ENCODE measurements at places on chromosomes 6 and 20.

- no peak for DNase-seq
Observed at GRCh38 chr20:40081653-40082052, 607.4 kb downstream of the MAFB start.

GRCh38 chr6:153960281-153960680, 78.8 kb upstream of the OPRM1 start:
- no peak for DNase-seq

DNA sequence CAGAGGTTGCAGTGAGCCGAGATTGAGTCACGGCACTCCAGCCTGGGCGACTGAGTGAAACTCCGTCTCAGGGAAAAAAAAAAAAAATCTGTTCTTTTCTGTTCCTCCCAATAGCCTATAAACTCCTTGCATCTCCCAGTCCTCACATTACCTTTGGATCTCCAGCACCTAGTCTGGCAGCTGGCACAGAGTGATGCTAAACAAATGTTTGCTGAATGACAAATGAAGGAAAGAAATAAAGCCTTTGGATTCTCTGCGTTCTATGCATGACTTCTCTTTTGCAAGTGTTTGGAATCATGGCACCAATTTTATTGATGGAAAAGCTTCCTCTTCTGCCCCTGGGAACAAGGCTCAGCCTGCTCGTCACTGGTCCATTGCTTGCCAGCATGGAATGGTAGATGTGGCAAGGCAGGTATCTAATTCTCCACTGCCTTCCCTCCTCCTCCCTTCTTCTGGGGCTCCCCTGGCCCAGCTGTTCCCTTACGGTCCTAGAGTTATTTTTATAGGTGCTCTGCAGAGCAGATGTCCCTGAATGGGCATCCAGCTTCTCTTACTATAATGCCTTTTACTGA, 53.6 kb upstream of the FYN start:
- no peak for DNase-seq

- no peak for DNase-seq
Observed at GRCh38 chr20:44896583-44896982, 11.1 kb downstream of the YWHAB start.

DNA sequence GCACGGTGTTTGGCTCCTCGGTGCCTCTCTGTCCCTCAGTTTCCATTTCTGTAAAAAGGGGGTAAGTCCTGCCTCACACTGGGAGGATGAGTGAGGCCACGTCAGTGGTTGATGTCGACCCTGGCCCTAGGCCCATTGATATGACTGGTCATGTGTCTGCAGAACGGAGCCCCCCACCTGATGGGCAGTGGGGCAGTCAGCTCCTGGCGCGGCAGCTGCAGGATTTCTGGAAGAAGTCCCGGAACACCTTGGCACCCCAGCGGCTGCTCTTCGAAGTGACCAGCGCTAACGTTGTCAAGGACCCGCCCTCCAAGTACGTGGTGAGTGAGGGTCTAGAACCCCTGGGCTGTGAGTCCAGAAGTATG, 1.2 kb downstream of the SNX21 start:
- DNase-seq: no peak

DNA sequence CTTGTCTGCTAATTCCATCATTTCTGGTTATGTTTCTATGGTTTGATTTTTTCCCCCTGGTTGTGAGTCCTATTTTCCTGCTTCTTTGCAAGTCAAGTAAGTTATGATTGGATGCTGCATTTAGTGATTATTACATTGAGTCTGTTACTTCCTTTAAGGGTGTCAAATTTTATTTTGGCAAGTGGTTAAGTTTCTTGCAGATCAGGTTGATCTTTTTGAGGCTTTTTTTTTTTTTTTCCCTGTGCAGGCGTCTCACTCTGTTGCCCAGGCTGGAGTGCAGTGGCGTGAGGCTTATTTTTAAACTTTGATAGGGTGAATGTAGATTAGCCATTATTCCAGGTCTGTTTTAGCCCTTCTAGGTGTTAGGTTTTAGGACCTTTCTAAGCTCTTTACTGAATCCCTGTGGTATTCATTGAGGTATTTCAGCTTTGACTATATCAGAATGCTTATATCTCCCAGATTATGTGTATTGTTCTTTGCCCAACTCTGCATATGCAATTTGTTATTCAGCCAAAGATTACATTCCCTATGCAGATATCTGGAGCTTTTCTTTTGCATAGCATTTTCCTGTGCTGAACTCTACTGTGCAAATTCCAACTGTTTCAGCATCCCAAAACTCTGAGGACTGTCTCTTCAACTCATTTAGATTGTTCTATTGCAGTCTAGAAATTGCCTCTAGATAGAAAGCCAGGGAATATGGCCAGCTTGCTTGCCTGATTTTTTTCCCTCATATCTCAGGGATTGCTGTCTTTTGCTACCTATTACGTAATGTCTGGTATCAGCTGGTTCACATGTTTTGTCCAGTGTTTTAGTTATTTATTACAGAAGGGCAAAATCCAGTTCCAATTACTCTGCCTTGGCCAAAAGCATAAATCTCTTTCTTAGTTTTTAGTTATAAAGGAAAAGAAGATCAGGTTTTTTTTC, 113.3 kb downstream of the AFG1L start:
- no peak for DNase-seq

DNA sequence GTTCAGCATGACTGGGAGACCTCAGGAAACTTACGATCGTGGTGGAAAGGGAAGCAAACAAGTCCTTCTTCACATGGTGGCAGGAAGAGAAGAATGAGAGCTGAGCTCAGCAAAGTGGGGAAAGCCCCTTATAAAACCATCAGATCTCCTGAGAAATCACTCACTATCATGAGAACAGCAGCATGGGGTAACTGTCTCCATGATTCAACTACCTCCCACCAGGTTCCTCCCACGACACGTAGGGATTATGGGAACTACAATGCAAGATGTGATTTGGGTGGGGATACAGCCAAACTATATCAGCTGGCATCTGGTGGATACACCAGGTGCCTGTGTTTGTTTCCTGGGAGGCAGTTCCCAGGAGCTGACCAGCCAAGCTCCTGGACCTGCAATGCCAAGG, 4.9 kb downstream of the DDO start:
- DNase-seq: no peak

- DNase-seq: no peak
Observed at GRCh38 chr20:22496817-22497216, 87.6 kb downstream of the FOXA2 start.

DNA sequence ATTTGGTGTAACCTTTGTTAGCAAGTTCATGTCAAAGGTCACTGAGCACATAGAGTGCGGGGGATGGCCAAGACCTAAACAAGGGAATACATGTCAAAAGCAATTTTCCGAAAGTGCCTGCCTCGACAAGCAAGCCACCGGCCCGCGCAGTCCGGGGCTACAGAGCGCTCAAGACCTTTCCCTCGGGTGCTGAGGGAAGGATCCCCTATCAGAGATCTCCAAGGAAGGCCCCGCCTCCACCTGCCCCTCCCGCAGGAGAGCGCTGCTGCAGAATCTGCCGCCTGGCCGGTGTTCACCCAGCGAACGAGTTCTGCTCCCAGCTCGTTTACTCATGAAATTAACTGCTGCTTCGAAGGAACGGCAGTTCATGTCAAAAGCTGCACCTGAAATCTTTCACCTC, 252.7 kb downstream of the BMP7 start:
- DNase-seq: no peak

DNA sequence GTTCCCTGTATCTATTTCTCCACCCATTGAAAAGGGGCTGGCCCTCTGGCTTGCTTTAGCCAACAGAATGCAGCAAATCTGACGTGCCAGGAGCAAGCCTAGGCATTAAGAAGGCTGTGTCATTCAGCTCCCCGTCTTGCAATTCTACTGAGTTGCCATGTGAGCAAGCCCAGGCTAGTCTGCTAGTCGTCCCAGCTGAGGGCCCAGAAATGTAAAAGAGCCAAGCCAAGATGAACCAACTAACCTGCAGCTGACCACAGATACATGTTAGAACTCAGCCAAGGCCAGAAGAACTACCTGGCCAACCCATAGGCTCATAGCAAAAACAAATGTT, 30.1 kb downstream of the PREP start:
- no peak for DNase-seq

DNA sequence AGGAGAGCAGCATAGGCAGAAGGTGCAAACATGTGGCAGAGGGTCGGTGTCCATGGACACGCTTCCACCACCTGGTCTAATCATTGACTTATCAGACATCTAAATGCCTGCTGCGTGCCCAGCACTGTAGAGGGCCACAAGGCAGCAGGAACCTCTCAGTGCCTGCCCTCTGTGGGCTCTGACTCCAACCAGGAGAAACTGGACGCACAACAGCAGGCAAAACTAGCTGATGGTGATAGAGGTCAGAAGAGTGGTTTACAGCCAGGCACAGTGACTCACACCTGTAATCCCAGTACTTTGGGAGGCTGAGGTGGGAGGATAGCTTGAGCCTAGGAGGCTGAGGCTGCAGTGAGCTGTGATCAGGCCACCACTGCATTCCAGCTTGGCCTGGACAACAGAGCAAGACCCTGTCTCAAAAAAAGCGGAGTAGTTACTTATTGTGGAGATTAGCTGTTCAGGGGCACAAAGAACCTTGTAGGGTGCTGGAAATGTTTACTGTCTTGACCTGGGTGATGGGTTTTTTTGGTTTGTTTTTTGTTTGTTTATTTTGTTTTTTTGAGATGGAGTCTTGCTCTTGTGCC, 46.5 kb downstream of the PPARD start:
- no peak for DNase-seq

DNA sequence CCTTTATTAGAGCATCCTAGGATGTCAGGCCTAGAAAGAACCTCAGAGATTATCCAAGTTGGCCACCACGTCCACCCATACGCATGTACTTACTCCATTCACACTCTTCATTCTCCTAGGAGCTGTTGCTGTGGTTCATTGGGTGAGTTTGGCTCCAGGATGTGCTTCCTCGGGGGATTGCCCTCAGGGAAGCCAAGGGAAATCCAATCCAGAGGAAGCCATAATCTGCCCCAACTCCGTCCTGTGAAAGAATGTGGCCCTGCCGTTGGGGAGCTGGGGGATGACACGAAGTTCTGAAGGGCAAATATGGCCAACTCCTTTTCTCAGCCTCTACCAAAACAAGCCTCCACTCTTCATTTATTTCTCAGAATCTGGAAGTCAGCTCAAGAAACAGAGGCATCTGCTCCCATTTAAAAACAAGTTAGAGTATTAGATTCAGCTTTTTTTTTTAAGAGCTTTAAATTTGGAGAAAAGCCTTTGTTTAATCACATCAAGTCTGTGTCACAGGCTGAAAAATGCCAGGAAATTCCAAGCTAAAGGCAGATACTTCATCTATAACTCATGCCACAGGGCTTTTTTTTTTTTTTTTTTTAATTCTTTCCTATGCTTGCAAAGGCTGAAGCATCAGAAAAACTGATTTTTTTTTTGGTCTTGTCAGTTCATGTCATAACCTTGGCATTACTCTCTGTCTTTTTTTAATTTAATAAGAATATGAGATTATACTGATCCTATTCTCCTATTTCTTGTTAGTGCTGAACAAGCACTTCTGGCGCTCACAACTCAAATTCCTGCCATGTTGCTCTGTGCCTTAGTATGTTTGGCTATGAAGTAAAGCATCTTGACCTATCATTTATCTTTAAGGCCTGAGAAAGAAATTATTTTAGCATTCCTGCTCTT, 480.9 kb upstream of the MARCKS start:
- DNase-seq: no peak

GRCh38 chr6:27255866-27256265, 8.4 kb downstream of the PRSS16 start:
- no peak for DNase-seq

DNA sequence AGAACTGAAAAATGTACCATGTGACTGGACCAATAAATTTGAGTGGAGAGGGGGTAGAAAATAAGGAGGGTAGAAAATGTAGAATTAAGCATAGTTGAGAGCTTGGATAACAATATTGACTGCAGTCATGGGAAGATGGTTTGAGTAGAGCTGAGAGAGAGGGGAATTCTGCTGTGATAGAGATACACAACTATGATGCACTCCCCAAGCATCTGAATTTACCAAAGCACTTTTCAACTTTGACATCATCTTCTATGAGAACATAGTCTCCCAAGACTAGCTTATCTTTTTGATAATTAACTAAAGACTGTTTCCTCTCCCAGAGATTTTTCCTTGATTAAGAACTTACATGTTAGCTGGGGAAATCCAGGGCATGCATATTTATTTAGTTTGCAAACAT, 103.1 kb downstream of the TNFRSF21 start:
- DNase-seq: no peak

GRCh38 chr6:154800338-154800737, 67.1 kb downstream of the SCAF8 start:
- DNase-seq: no peak

- DNase-seq: no peak
Observed at GRCh38 chr6:35497571-35498421, 917 bp upstream of the TEAD3 start.

DNA sequence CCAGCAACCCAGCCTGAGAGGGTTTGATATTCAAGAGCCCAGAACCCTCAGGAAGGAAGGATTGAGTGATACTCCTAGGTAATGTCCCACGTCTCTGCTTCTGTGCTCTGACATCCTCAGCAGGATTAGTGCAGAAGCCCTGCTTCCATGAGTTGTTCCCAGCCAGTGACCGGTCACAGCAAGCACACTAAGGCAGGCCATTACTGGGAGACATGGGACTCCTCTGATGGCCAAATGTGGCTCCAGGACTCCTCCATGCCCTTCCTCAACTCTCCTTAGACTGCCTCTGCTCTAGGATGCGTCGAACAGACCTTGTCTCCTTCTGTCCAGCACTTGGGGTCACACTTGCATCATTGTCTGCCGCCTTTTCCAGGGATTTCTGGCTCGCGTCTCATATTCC, 7.6 kb downstream of the HLA-A start:
- DNase-seq: no peak

- DNase-seq: no peak
Observed at GRCh38 chr6:27883136-27883535, 29.1 kb downstream of the OR2B2 start.

- DNase-seq: no peak
Observed at GRCh38 chr6:16762268-16762549, 949 bp upstream of the ATXN1 start.

DNA sequence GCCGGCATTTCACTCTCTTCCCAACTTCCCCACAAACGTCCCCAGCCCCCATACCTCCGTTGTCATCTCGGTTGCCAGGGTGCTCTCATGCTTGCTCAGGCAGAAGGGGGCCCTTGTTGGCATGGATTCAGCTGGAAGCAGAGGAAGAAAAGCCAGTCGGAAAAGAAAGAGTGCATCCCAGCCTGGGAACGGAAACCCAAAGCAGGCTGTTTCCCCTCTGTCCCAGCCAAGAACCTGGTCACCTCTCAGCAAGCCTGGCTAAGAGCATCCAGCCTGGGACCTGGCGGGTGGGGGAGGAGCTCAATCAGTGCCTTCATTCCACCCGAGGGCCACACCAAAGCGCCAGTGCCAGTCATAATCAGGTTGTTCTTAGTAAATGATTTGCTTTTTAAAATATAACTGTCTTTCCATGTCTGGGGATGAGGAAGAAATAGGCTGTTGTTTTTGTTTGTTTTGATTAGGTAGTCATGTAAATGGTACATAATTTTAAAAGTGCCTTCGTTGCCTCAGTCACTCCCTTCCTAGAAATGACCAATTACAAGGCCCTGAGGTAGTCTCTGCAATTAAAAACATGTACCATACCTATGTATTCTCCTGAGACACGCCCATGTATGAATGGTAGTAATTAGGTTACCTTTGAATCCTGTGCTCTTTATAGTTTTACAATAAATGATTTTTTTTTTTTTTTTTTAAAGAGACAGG, 21.1 kb downstream of the CHMP4B start:
- no peak for DNase-seq

GRCh38 chr6:137201006-137201405, 18.2 kb downstream of the IFNGR1 start:
- no peak for DNase-seq

Data from stimulated activated CD4-positive, alpha-beta T cell treated with anti-CD3 and anti-CD28 coated beads, TNF-alpha, amount 100 ng/mL, for 24 hours (primary cell).